Activated T-cell treated with anti-CD3 and anti-CD28 coated beads for 4 hours (primary cell): ENCODE measurements at places on chromosomes 5 and 9.

GRCh38 chr9:37165644-37166043 is 45.3 kb downstream of the ZCCHC7 start:
- DNase-seq = no peak

DNA sequence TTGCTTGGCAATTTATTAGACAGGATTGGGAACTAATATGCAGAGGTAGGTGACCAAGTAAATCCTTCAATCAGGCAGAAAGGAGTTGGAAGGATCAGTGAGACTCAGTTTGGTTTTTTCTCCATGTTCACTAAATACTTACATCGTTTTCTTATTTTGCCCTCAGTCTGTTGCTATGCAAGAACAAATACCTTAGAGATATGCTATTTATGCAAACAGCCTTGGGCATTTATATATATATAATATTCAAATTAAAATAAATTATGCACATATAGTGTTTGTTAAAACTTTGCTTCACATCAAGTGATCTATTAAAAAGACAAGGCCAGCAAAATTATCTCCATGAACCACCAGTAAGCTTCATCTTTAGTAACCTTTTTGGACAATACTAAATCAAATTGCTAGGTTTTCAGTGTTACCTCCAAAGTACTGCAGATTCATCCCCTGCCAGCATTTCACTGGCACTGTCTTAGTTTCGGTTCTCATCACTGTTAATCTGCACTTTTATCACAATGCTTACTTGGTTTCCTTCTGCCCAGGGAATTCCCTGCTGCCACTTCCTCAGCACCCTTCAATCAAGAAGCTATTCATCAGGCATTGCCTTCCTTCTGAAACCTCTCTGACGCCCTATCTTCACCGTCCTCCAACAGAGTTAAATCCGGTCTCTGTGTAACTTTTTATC is 26.0 kb upstream of the LIFR start:
- DNase-seq = no peak

- no peak for DNase-seq
Observed at GRCh38 chr5:172437445-172438318, 16.6 kb downstream of the SH3PXD2B start.

GRCh38 chr5:53501054-53501453 is 20.6 kb downstream of the FST start:
- DNase-seq = no peak

- DNase-seq = no peak
Observed at GRCh38 chr5:979100-979817, 29.3 kb upstream of the NKD2 start.

DNA sequence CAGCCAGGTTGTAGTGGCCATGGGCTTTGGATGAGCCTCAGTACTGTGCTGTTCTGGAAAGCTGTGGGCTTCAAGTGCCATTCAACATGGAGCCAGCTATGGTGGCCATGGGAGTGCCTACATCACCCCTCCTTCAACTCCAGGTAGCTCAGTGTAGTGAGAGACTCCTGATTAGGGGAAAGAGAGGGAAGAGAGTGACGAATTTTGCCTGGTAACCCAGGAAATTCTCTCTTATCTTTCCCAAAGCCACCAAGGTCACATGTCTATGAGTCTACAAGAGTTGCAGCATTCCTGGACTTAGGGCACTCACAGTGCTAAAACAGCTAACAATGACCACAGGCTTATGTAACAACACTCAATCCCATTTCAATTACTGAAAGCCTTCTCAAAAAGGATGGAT is 81.7 kb upstream of the SPTLC1 start:
- no peak for DNase-seq

- no peak for DNase-seq
Observed at GRCh38 chr9:37251452-37251851, 131.1 kb downstream of the ZCCHC7 start.

DNA sequence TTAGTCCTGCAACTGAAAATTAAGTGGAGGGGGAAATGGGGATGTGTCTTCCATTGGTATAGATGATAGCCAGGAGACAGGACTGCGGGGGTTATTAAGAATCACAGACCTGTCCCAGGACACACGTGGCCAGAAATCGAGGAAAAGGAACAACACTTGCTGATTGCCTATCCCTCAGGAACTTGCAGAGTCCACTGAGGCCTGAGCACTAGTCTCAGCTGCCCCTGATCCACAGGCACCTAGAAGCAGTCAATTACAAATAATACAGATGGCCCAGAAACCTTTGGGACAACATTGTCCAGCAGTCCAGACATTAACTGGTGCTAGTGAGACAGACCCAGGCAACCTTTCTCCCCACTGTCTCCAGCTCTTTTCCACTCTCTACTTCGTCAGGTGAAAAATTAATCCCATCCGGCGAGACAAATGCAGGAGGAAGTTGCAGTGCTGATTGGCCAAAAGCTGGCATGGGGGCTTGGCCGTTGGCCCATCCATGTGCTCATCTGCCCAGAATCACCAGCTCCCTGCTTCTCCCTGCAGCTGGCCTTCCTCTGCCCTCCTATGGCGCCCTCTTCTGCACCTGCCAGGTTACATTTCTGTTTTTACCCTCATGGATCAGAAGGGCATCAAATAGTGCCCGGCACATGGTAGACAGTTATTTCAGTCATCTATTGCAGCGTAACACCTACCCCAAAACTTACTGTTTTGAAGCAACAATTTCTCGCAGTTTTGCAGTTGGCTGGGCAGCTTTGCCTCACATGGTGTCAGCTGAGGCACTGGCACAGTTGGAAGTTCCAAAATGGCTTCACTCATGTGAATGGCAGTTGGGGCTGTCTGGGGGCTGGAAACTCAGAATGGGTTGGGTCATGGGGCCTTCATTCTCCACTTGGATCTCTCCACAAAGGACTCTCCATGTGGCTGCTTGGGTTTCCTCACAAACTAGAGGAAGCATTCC is 3.6 kb upstream of the B4GALT1 start:
- DNase-seq = no peak

DNA sequence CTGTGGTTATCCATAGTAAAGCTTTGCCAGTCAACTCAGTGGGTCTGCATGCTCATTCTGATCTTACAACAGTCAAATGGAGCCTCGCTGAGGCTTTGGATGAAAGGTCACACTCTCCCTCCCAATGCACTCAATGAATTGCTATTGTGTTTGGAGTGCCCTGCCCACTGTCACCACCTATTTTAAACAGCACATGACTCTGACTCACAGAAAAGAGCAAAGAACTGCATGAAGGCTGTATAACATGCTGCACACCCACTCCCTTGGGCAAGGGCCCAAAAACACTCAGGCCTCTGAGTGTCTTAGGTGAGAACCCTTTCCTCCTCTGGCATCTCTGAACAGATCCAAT is 118.7 kb upstream of the CCDC112 start:
- no peak for DNase-seq
